ENCODE measurements at places on chromosomes 2 and 18.
A peak's percentile ranks its signal among the peaks of the same experiment; 100 is the strongest.

DNA sequence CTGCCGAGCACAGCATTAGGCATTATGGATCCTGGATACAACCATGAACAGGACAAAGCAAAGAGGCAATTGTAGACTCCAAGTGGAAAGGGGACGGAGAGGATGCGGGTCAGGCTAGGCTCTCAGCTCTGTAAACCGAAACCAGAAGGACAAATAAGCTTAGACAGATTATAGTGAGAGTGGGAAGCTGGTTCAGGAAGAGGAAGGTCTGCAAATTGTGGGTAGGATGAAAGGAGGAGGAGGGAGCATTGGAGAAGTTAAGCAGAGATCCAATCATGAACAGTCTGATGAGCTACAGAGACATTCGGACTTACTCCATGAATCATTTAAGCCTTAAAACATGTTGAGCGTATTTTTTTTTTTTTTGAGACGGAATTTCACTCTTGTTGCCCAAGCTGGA, 3.0 kb downstream of the MSH6 start:
- no peak for DNase-seq

DNA sequence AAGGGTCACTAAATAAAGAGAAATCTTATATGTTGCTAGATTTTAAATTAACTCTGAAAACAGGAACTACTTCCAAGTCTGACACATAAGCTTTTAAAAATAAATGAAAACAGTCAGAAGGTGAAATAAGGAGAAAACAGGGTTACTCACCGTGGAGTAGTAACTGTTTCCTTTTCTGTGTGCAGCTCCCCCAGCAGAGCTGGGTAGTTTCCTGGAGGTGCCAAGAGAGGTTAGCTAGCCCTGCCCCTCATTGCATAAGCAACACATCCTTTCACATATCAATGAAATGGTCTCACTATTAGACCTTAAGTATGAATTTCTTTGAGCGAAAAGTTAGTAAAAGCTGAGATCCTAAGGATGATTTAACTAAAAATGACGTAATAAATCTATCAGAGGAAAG, 54.0 kb upstream of the GPR75 start:
- DNase-seq: no peak

DNA sequence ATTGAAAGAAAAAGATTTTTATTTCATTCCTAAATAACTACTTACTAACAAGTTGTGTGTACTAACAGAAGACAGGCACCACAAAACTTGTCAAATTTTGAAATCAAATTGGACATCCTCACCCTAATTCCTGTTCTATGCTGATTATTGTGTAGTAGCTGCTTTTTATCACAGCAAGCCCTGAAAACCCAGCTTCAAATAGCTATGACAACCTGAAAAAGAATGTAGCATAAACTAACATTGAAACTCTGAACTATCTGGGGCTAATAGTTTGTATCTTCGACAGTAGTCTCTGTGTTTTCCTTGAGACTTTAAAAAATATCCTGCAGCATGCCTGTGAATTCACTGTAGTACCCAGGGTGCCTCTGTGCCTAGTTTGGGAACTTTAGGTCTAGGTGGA, 122.6 kb downstream of the WDPCP start:
- no peak for DNase-seq

GRCh38 chr2:27356056-27356381, 545 bp downstream of the GTF3C2 start:
- DNase-seq: no peak

DNA sequence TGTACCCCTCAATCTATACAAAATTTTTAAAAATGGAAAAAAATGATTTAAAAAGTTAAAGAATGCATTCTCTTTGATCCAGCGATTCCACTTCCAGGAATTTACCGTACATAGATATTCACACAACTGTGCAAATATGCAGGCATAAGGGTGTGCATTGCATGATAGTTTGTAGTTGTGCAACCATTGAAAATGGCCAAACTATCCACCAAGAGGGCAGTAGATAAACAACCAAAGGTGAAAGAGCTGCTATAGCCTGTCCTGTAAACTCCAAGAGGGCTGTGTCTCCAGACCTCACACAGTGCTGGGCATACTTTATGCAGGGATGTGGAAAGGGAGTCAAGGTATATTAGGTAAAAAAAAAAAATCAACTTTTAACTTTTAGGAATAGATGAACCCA, 116.5 kb upstream of the NEDD4L start:
- no peak for DNase-seq

DNA sequence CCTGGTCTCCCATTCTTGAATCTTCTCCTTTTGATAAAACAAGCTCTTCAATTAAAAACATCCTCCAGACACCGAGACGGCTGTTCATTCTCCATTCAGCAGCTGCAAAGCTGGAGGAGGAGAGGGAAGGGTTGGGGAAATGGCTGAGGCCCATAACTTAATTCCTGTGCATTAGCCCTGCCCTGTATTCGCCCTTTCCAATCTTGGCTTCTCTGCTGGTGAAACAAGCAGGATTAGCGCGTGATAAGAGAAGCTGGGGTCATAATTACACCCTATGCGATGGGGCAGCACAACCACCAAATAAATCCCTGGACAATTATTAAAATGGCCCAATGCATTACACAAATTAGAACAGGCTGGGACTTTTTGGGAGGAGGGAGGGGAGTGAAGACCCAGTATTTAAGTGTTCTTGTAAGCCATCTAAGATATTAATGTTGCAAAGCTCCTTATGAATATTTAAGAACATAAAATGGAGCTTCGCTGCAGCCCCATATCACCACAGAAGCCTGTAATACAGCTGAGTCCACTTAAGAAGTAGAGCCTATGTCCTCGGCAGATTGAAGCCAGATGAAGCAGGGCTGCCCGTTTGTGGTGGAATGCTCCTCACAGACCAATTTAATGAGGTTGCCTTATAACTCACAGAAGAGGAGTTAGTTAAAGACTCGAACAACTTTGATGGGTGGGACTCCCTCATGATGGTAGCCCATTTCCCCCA, 176.6 kb upstream of the SKOR2 start:
- DNase-seq: no peak

- DNase-seq: no peak
Observed at GRCh38 chr2:238277695-238278094, 10.7 kb downstream of the PER2 start.

DNA sequence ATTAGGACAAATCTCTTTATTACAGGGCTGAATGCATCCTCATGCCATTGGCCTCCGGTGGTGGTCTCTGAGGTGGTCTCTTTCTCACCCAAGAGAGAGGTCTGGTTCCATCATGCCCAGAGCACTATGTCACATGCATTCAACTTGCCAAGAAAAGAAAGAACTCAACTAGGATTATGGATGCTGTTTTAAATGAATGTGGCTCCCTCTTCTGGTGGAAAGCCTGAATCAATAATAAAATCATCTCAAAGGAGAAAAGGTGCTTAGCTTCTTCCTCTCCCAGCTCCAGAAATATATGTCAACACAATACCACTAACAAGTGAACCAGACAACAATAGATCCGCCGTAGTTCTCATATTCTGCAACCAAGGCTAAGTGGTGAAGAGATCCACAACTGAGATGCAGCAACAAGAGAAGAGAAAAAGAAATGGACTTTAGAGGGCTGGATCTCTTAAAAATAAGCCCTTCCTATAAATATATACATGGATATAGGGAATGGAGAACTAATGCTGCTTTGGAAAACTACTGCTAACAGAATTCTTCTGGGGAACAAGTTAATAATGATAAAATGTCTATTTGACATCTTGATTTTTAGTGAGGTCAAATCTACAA, 396.8 kb downstream of the NCKAP5 start:
- no peak for DNase-seq

GRCh38 chr2:119671752-119672151, 7.2 kb upstream of the TMEM177 start:
- DNase-seq: no peak

- DNase-seq: no peak
Observed at GRCh38 chr2:50707196-50707595, 324.7 kb downstream of the NRXN1 start.

DNA sequence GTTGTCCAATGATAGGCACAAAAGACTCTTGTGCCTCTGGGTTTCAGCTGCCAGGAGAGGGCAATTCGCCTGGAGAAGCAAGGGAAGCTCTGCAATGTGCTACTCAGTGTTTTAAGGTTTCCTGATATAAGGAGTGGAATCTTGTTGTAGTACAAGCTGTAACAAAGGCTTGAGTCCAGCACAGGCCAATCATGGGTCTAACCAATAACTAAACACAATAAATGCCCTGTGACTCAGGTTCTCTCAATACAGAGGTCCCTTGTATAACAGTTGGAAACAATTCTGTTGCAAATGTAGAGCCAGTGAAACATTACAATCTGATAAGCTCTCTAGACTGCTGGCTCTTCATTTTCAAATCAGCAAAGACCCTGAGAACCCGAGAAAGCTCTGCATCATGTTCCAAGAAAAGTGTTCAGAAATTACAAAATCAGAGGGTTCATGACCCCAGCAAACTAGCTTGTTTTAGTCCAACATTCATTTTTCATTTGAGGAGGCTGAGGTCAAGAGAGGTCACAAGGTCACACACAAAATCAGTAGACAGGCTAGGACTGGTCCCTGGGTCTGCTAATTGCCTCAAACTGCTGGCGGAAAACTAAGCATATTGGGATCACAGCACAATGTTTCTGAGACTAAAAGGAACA, 59.0 kb upstream of the DNMT3A start:
- no peak for DNase-seq

GRCh38 chr2:128457716-128458115, 139.0 kb upstream of the HS6ST1 start:
- no peak for DNase-seq

DNA sequence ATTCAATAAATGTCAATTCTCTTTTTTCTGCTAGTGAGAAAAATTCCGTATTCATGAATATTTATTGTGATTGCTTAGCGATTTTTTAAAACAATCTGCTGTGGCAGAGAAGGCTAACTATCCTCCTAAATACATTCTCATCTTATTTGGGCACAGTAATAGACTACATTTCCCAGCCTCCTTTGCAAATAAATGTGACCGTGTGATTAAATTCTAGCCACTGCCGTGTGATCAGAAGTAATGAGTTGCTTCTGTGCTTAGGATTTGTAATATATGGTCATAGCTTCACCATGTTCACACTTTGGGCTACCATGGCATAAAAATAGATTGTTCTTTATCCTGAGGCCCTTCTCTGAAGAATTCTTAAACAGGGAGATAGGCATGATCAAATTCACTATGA, 179.6 kb downstream of the FAM124B start:
- DNase-seq: no peak

DNA sequence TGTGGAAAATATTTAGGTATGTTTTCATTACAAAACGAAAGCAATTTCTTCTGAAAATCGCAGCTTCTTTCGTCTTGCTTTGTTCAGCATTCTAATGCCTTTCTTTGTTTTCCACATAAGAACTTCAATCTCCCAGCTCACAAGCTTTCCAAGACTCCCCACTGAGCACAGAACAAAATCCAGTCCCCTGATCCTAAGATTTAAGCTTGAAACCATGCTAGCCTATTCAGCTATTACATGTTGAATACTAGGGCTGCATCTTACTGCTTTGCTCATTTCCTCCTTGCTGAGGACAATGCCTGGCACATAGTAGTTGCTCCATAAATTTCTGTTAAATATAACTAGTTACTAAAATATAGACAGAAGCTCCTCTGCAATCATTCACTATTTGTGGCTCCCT, 160.6 kb downstream of the GALNT3 start:
- DNase-seq: no peak

- no peak for DNase-seq
Observed at GRCh38 chr2:185202945-185203528, 535.6 kb upstream of the FSIP2 start.

DNA sequence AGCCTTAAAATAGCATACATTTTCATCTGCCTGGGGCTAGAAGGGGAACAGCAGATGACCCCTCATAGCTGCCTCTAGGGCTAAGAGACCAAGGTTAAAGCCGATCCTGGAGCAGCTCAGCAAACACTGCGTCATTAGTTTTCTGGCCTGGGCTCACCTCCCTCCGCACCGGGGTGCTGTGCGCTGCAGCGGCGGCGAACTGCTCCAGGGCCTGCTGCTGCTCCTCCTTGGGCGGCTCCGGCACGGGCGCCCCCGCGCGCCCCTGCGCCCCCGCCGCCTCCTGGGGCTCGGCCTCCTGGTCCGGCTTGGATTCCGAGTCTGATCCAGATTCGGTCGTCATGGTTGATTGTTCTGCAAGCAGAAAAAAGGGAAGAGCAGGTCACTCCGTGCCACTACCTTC, 55.0 kb downstream of the EPB41L3 start:
- no peak for DNase-seq

DNA sequence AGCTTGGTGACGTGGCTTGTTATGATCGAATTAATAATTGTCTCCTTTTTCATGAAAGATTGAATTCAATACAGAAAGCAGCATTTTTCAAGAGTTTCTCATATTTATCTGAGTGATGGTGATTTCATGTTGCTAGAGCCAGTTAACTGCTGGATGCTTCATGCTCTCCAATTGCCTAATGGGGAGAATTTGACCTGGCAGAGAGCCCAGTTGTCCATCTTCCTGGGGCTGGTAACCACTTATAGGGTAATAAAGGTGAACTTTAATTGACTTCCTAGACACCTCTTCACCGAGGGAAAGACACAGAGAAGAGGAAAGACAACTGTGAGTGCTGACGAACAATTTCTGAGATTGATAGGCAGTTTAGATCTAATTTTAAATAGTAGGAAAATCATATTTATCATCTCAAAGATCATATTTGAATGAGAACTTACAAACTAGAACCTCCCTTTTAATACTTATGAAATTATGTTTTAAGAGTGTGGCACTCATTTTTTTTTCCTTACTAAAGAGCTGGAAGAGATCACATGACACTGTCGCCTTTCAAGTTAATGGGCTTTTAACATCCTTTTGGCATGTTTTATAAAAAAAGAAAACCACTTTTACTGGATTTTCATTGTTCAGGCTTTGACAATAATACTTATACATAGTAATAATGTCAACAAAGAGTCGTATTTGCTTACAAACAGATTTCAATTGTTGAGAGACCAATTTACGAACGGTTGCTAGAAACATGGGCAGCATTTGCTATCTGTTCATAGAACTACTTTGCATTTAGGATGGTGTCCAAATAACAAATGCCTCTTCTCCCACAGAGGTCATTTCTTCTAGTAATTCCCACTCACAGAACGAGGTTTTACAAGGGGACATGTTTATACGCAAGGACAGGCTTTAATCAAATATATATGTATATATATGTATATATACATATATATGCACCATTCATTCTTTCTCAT, 153.3 kb downstream of the RAPGEF4 start:
- no peak for DNase-seq

DNA sequence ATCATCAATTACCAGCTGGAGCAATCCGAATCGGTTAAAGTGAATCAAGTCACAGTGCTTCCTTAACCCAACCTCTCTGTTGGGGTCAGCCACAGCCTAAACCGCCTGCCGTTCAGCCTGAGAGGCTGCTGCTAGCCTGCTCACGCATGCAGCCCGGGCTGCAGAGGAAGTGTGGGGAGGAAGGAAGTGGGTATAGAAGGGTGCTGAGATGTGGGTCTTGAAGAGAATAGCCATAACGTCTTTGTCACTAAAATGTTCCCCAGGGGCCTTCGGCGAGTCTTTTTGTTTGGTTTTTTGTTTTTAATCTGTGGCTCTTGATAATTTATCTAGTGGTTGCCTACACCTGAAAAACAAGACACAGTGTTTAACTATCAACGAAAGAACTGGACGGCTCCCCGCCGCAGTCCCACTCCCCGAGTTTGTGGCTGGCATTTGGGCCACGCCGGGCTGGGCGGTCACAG, 496 bp upstream of the ITGA4 start:
- peak; percentile 69 for DNase-seq
